ENCODE measurements at places on chromosomes 7 and 10. TPM values are rescaled to one million over a fixed set of nuclear protein-coding genes. Genes with fewer than 3 reads are reported as not detected.
A peak's percentile ranks its signal among the peaks of the same experiment; 100 is the strongest.

DNA sequence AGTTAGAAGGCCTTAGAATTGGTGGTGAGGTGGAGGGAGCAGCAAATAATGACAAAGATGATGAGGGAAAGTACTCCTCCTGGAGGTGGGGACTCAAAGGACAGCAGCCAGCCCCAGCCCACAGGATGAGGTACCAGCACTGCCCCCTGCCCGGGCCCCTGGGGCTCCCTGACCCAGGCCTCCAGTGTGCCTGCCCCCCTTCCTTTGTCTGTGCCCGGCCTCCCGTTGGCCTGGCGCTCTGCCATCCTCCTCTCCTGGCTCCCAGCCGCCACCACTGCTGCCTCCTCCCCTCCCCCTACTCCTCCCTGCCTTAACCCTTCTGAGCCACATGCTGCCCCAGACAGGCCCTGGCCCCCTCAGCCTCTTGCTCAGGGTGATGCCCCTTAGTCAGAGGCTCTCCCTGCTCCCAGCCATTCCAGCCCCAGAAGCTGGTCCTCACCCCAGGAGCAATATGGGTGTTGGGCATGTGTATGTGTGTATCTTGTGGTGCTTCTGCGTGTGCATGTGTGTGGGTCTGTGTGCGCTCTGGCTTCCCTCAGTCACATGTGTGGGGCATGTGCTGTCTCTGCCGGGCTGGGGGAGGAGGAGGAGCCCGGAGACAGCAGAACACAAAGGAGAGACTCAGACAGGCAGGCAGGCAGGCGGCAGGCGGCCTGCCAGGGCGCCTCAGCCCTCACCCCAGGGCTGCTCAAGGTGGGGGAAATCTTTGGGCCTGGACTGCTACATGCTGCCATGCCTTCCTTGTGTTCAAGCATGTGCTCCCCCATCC lies 2.6 kb downstream of the LDB1 start:
- no peaks in the 10 kb centered on the region for H3K27me3 ChIP-seq
- peaks cover 43% of the 10 kb centered on the region for H3K4me1 ChIP-seq
- no peaks in the 10 kb centered on the region for H3K36me3 ChIP-seq
- DNase-seq: peak; percentile 86
- H3K27ac ChIP-seq: peak overlapping the region; percentile 100

SUN3 gene
- not detected for total RNA-seq

DNA sequence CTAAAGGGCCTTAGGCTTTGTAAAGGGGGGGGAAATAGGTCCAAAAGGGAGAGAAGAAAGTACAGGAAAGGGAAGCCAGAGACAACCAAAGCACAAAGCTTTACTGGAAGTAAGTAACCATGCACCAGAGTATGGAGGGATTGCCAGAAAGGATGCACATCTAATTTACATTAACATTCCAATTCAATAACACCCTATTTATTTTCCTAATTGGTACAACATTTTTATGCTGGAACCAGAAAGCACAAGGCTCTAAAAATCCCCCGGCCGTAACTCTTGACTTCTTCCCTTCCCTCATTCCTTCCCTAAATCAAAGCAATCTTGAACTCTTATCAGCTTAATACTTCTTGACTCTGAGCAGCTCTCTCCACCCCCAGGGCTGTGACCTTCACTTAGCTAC lies 400.0 kb upstream of the CELF2 start:
- no peak for DNase-seq
- no peaks in the 10 kb centered on the region for H3K4me1 ChIP-seq
- no peak overlapping the region for H3K4me3 ChIP-seq

DNA sequence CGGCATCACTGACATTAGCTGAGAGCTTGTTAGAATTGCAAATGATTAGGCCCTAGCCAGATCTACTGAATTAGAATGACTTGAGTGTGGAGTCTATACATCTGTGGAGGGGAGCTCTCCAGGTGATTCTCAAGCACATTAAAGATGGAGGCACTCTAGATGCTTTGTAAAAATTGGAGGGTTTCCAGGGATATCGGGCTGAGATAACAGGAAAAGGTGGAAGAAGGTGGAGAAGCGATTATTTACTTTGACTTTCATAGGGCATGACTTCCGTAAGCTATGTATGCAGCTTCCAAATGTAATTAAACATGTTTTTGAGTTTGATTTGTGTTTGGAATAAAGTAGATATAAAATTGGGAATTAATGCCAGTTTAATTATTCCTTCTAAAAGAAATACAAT lies 235.0 kb upstream of the PTN start:
- H3K4me3 ChIP-seq: no peak overlapping the region
- no peak for DNase-seq

ADAM22 gene
- total RNA-seq: 6.9 TPM

GRCh38 chr7:43904533-43905208 lies 1.7 kb downstream of the URGCP start:
- H3K4me1 ChIP-seq: peaks cover 8% of the 10 kb centered on the region
- H3K27ac ChIP-seq: peak overlapping the region; percentile 95
- no peak for DNase-seq
- no peaks in the 10 kb centered on the region for H3K36me3 ChIP-seq

KCND2 gene
- total RNA-seq: 4.4 TPM

- no peaks in the 10 kb centered on the region for H3K36me3 ChIP-seq
- no peaks in the 10 kb centered on the region for H3K27me3 ChIP-seq
- DNase-seq: no peak
- no peak overlapping the region for H3K4me3 ChIP-seq
- H3K27ac ChIP-seq: no peak overlapping the region
These were observed 123.2 kb downstream of the DNAJB6 start for GRCh38 chr7:157459966-157460365.

DNA sequence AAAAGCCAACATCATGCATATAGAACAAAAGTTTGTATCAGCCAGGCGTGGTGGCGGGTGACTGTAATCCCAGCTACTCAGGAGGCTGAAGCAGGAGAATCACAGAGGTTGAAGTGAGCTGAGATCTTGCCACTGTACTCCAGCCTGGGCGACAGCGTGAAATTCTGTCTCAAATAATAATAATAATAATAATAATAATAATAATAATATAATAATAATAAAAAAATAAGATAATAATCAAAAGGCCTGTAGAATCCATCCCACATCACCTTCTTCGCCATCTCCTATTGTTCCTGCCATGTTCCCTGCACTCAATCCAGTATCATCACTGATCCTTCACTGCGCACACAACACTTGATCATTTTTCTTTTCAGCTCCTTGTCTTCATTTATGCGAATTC lies 619.3 kb upstream of the ADARB2 start:
- no peaks in the 10 kb centered on the region for H3K27me3 ChIP-seq
- no peaks in the 10 kb centered on the region for H3K4me1 ChIP-seq
- DNase-seq: no peak
- no peak overlapping the region for H3K27ac ChIP-seq

- H3K4me3 ChIP-seq: no peak overlapping the region
- no peaks in the 10 kb centered on the region for H3K36me3 ChIP-seq
- H3K27ac ChIP-seq: peak overlapping the region; percentile 93
- no peaks in the 10 kb centered on the region for H3K27me3 ChIP-seq
- no peak for DNase-seq
These were observed 17.0 kb upstream of the TRIM8 start for GRCh38 chr10:102627291-102627735.

NUB1 gene
- 40.1 TPM for total RNA-seq

Measured in uterus (tissue), 4 donors.